Endothelial cell of umbilical vein (primary cell): ENCODE measurements at places on chromosomes 16 and 17. TPM values are rescaled to one million over a fixed set of nuclear protein-coding genes. Genes with fewer than 3 reads are reported as not detected.

- H3K36me3 ChIP-seq, result no peaks in the 10 kb centered on the region
- no peak overlapping the region for H3K4me3 ChIP-seq
- H3K27ac ChIP-seq, result peak overlapping the region; percentile 49
Measured at GRCh38 chr17:27985736-27986399, 56.6 kb upstream of the NLK start.

The MYH2 gene
- total RNA-seq, result 0.05 TPM in 1 of 2 replicates, not detected in the other

The FBXO39 gene
- 0.20 and 0.99 TPM in 2 replicates for total RNA-seq

DNA sequence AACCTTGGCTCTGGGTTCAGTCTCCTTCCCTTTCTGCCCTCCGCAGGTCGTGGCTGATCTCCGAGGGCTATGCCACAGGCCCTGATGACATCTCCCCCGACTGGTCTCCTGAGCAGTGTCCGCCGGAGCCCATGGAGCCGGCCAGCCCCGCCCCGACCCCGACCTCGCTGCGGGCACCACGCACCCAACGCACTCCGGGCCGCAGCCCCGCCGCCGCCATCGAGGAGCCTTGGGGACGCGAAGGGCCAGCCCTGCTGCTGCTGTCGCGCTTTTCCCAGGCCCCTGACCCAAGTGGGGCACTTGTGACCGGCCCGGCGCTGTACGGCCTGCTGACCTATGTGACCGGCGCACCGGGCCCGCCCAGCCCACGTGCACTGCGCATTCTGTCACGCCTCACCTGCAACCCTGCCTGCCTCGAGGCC lies 5.1 kb downstream of the ARMC5 start:
- no peak overlapping the region for H3K4me3 ChIP-seq
- no peaks in the 10 kb centered on the region for H3K27me3 ChIP-seq
- peaks cover 8% of the 10 kb centered on the region for H3K4me1 ChIP-seq

DNA sequence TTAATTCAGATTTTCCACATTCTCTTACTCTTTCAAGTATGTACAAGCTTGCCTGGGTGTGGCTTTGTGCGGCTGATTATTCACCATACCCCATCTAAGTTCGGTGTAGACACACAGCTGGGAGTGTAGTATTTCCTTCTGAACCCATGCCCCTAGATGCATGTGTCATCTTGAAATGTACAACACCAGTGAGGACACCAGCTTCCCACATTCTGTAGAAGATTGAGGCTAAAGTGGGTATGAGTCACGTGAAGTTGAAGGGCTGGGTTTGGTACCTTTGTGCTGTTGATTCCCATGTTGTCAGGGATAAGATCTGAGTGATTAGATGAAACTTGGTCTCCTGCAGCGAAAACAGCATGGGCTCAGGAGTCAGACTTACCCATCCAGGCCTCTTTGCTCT lies 14.6 kb upstream of the DHX8 start:
- H3K4me3 ChIP-seq, result no peak overlapping the region
- no peak overlapping the region for H3K27ac ChIP-seq
- no peaks in the 10 kb centered on the region for H3K27me3 ChIP-seq
- no peak for DNase-seq
- H3K36me3 ChIP-seq, result no peaks in the 10 kb centered on the region

The CDRT15 gene
- not detected in 2 replicates for total RNA-seq

- no peaks in the 10 kb centered on the region for H3K4me1 ChIP-seq
- no peaks in the 10 kb centered on the region for H3K36me3 ChIP-seq
- DNase-seq, result no peak
- no peaks in the 10 kb centered on the region for H3K27me3 ChIP-seq
- no peak overlapping the region for H3K4me3 ChIP-seq
- no peak overlapping the region for H3K27ac ChIP-seq
Measured at GRCh38 chr17:70446446-70446845, 277.1 kb downstream of the KCNJ2 start.

DNA sequence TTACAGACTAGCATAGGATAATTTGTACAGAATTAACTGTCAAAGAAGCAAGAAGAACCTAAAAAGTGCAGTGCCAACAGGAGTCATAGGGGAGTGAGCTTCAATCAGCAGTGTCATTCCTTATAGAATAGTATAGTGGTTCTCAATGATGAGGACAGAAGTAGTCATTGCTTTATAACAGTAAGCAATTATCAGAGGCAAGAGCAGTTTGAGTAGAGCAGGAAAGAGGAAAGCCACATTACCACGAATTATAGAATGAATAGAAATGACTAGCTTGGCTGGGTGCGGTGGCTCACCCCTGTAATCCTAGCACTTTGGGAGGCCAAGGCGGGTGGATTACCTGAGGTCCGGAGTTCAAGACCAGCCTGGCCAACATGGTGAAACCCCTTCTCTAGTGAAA lies 209.7 kb upstream of the TBX2 start:
- no peak for DNase-seq
- H3K4me3 ChIP-seq, result no peak overlapping the region
- H3K27me3 ChIP-seq, result no peaks in the 10 kb centered on the region
- no peaks in the 10 kb centered on the region for H3K36me3 ChIP-seq
- no peaks in the 10 kb centered on the region for H3K4me1 ChIP-seq

DNA sequence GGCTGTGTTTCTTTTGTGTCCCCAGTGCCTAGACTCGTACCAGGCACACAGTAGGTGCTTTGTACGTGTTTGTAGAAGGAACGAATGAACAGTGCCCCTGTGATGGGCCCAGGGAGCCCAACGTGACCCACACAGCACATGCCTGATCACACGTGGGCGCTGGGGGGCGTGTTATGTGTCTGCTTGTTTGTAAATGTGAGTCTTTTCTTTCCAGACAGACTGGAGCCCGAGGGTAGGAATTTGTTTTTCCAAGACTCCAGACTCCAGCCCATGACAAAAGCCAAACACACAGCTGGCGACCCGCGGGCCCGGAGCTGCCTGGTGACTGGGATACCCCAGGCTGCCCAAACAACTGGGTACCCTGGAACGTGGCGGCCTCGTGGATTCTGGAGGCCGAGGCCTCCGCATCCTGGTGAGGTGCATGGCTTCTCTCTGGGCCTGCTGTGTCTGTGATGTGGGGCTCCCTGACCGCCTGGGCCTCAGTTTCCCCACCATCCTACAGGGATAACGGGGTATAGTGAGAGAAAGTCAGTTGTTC lies 14.9 kb upstream of the CBFA2T3 start:
- DNase-seq, result no peak
- H3K27me3 ChIP-seq, result no peaks in the 10 kb centered on the region
- H3K36me3 ChIP-seq, result no peaks in the 10 kb centered on the region
- no peak overlapping the region for H3K27ac ChIP-seq

DNA sequence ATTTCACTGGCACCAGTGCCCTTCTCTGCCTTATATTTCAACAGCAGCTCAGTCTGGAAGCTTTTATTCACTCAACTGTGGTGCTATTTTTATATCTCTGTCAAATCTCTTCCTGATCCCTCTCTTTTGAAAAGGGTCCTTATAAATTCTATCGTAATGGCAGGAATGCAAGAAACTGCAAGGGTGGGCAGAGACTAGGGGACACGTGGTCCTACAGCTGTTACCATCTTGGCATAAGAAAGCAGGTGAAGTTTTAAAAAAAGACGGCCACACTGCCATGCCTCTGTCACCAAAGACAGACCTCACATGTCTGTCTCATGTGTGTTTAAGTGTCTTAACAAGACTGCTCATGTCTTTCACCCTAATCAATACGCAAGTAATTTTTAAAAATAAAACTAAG lies 368.4 kb upstream of the CDH11 start:
- H3K4me1 ChIP-seq, result no peaks in the 10 kb centered on the region
- H3K36me3 ChIP-seq, result no peaks in the 10 kb centered on the region
- H3K27me3 ChIP-seq, result no peaks in the 10 kb centered on the region
- H3K4me3 ChIP-seq, result no peak overlapping the region
- H3K27ac ChIP-seq, result no peak overlapping the region

The GTF3C1 gene
- total RNA-seq, result 79.3 and 86.1 TPM in 2 replicates

- H3K4me1 ChIP-seq, result peaks cover 22% of the 10 kb centered on the region
- H3K27me3 ChIP-seq, result no peaks in the 10 kb centered on the region
- H3K27ac ChIP-seq, result no peak overlapping the region
- no peak overlapping the region for H3K4me3 ChIP-seq
Measured at GRCh38 chr17:77327181-77327565, 186.4 kb downstream of the SEC14L1 start.

GRCh38 chr17:66859353-66859752 lies 24.4 kb downstream of the CACNG5 start:
- H3K27me3 ChIP-seq, result no peaks in the 10 kb centered on the region
- no peak overlapping the region for H3K4me3 ChIP-seq
- H3K36me3 ChIP-seq, result no peaks in the 10 kb centered on the region

DNA sequence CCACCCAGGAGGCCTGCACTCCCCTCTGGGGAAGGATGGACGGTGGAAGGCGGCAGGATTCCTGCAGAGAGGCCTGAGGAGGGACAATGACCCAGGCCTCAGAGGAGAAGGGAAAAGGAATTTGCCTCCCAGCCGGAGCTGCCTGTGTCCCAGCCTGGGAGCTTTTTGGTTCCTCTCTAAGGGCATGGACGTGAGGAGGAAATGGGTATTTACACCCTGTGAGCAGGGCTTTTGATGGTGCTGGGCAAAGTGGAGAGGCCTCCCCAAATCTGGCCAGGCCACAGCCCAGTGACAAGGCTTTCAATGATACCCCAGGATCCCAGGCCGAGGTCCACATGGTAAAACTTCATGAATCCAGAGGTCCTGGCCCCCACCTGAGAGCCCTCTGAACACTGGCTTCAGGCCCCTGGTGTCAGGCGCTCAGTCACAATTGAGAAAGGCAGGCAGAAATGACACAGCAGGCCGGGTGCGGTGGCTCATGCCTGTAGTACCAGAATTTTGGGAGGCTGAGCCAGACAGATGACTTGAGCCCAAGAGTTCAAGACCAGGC lies 56.0 kb upstream of the DOC2B start:
- H3K27ac ChIP-seq, result no peak overlapping the region
- no peaks in the 10 kb centered on the region for H3K27me3 ChIP-seq
- no peak for DNase-seq
- H3K36me3 ChIP-seq, result no peaks in the 10 kb centered on the region
- H3K4me3 ChIP-seq, result no peak overlapping the region
- peaks cover 21% of the 10 kb centered on the region for H3K4me1 ChIP-seq

GRCh38 chr16:89352091-89352681 lies 134.7 kb downstream of the ZNF778 start:
- H3K4me1 ChIP-seq, result no peaks in the 10 kb centered on the region
- no peak overlapping the region for H3K4me3 ChIP-seq
- H3K27me3 ChIP-seq, result no peaks in the 10 kb centered on the region
- no peak for DNase-seq

The KRT40 gene
- total RNA-seq, result not detected in 2 replicates

DNA sequence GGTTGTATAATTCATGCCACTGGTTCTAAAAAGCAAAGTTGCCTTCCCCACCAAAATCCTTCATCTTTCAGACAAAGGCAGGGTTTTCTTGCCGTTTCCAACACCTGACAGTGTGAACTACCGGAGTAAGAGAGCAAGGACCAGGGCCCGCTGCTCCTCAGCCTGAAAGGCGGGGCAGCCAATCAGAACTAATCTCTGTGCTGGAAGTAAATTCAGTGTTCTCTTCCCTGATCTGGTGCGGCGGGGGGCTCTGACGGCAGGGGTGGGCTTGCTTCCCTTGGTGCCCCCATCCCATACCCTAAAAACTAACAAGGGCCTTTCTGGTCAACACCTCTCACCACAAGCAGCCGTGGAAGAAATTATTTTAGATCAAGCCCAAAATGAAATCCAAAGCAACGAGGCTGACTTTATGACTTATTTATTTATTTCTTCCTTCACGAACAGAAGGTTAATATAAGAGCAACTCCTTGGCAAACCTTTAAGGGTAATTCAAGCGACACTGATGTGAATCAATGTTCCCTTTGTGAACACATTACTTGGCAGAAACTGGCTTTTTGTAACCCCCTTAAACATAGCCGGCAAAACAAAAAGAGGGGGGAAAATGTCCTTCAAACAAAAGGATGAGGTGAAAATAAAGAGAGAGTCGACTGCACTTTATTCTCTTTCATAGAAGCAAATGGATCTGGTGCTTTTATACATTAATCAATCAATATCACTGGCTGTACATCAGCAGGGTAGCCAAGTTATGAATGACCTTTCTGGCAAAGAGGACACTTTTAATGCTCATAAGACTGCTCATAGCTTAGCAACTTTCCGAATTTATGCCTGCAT lies 189.9 kb downstream of the ZFHX3 start:
- H3K4me1 ChIP-seq, result no peaks in the 10 kb centered on the region
- H3K36me3 ChIP-seq, result no peaks in the 10 kb centered on the region
- H3K4me3 ChIP-seq, result no peak overlapping the region
- H3K27ac ChIP-seq, result no peak overlapping the region
- DNase-seq, result no peak
- H3K27me3 ChIP-seq, result no peaks in the 10 kb centered on the region

DNA sequence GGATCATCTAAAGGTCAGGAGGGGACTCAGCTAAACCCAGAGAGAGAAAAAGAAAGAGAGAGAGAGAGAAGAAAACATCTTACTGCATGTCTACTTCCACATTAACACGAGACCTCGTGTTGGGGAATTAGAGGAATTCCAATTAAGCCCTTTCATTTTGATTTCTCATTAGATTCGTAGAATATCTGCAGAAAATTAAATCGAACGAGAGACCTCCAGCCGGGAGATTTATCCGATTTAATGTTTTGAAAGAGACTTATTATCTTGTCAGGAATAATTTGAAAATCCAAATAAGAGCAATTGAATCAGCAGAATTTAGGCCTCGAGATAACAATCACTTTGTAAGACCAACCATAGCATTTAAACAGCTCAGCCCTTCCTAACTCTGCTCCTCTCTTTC lies 175.6 kb downstream of the ABCC12 start:
- DNase-seq, result no peak
- no peaks in the 10 kb centered on the region for H3K27me3 ChIP-seq
- no peaks in the 10 kb centered on the region for H3K36me3 ChIP-seq
- no peak overlapping the region for H3K4me3 ChIP-seq
- H3K27ac ChIP-seq, result no peak overlapping the region
- no peaks in the 10 kb centered on the region for H3K4me1 ChIP-seq

The FN3K gene
- 8.3 and 12.0 TPM in 2 replicates for total RNA-seq

The CETP gene
- total RNA-seq, result 2.8 and 3.3 TPM in 2 replicates

The KRT24 gene
- total RNA-seq, result not detected in 2 replicates

DNA sequence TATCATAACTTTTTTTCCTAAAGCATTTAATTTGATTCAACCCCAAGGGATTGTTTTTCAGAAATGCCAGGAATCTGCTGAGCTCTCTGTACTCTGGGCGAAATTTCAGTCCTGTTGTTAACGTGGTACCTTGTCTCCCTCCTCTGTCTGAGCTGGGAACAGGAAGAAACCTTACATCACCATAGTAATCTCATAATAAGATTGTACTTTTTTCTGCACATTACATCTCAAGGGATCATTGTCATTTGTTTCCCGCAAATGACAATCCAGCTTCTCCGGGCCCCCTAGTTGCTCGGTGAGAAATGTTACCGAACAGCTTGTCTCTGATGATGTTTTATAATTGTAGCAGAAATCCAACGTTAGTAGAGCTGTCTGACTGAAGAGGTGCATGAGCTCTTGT lies 152.7 kb upstream of the ERCC4 start:
- H3K4me3 ChIP-seq, result no peak overlapping the region
- no peak for DNase-seq
- H3K36me3 ChIP-seq, result no peaks in the 10 kb centered on the region
- H3K4me1 ChIP-seq, result no peaks in the 10 kb centered on the region

The TBC1D3K gene
- not detected in 2 replicates for total RNA-seq
